ENCODE measurements at places on chromosomes 1 and 21.

DNA sequence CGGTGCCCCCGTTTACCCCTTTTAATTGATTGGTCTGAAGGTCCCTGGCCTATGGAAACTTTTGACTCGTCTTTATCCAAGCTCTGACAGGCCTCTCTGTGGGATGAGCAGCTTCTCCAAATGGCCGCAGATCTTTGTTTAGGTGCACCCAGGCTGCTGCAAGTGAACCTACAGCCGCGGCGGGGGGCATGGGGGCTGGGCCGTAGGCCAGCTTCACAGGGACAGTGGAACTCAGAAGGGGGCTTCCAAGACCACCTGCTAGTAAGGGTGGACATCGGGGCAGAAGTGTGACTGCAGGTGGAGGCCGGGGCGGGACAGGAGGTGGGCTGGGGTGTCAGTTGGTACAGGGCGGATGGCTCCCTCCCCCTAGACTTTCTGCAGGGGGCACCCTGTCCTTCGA, 257.5 kb downstream of the SIPA1L2 start:
- no peak for DNase-seq

DNA sequence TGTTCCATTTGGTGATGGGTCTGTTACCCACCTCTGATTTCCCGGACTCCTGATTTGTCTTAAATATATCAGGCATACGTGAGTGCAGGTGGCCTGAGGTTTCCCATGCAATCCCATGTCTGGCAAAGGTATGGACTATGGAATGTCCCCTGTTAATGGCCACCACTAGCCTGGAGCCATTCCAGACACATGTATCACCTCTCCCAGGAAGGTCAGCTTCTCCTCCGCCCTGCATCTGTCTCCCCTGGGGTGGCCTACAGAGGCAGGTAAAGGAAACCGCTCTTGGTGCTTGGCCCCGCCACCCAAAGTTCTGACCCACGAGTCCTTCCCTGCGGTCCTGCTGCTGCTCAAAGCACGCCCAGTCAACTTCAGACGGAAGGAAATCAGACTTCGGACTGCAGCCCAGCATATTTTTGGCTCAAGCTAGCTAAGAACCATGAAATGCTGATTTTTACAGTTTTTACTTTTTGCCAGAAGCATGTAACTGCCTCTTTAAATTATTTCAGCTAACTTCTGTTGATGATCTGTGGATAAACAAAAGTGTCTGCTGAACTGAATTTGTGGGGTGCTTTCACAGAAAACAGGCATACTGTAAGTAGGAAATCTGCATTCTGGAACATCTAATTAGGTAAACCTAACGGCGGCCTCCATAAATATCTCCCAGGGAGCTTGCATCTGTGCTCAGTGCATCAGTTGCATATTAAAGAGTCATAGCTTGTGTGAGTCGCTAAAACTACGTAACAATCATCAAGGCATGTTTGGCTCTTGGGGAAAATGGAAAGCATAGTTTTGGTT, 105.9 kb downstream of the PCP4 start:
- no peak for DNase-seq

- no peak for DNase-seq
Observed at GRCh38 chr1:30376054-30376697, 347.2 kb downstream of the MATN1 start.

DNA sequence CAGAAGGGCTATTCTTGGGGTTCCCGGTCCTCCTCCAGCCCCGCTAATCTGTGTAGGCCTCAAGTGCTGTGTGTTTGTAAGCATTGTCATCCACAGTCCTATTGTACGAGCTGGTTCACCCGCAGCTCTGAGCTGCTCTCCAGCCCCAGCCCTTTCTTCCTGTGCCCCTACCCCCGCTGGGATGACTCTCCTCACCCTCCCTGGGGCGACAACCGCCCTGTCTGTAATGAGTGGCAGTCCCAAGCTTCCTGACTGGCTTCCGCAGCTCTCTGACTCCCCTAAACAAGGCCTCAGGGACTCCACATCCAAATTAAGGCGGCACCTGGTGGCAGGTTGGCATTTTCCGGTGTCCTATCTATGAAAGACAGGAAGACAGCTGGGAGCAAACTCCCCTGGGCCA, 45.8 kb downstream of the TFF3 start:
- DNase-seq = no peak

DNA sequence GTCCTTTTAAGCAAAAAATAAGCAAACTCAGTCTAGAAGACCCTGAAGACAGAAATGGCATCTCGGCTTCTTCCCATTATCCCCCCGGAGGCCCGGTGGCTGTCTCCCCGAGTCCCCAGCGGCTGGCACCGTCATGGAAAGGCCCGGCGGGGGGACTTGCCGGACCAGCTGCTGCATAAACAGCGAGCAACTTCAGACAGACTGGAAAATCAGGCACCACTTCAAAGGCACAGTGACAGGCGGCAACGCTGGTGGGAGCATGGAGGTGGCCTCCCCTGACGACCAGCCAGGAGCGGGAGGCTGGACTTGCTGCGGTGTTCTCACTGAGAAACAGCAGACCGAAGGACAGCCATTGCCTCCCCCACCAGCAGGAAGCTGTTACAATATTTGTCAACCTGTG, 18.4 kb upstream of the C1QA start:
- no peak for DNase-seq

DNA sequence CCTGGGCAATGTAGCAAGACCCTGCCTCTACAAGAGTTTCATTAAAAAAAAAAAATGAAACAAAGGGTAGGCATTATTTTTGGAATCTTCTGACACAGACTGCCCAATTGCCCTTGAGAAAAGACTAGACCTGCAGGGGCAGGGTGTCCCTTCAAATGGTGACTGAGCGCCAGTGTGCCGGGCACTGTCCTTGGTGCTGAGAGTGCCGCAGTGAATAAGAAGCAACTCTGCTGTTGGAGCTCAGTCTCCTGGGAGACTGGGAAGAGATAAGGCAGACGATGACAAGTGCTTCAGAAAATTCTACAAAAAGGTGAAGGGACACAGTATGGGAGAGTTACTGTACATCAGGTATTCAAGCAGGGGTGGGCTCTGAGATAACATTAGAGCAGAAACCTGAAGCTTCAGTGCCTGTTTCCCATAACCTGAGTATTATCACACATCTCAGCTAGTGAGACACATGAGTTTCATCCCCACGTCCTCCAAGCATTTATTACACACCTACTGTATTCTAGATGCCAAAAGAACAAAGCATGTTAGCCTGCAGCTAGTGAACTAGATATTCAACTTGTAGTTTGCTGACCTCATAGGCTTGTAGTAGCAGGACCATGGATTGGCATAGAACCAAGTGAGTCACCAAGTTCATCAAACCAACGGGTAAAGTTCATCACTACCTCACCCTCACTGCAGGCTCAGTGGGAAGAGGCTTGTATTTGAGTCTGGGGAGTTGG, 18.4 kb upstream of the RPL11 start:
- no peak for DNase-seq

- no peak for DNase-seq
Observed at GRCh38 chr1:242211254-242212022, 212.5 kb upstream of the MAP1LC3C start.

DNA sequence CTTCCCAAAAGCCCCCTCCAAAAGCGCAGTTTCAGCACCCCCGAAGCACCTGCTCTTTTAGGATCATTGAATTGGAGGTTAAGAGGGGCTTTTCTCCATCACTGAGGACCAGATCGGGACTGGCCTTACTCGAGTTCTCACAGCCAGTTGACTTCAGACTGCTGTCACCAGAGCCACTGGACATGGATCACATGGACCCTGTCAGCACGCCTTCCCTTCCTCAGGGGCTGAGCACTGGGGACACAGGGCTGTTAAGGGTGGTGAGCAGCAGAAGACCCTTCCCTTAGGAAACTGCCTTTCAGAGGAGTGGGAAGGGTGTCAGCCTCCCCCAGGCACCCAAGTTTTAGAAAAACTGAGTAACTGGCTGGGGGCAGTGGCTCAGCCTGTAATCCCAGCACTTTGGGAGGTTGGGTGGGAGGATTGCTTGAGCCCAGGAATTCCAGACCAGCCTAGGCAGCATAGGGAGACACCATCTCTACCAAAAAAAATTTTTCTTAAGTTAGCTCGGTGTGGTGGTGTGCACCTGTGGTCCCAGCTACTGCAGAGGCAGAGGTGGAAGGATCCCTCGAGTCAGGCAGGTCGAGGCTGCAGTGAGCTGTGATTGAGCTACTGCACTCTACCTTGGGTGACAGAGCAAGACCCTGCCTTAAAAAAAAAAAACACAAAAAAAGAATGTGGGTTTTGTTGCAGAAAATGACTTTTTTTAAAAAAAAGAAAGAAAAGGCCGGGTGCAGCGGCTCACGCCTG, 584 bp upstream of the FGR start:
- no peak for DNase-seq

All from stimulated activated CD4-positive, alpha-beta T cell treated with anti-CD3 and anti-CD28 coated beads, Interleukin-1b, Interleukin-23, amount 100 ng/mL, for 1 hour (primary cell).